ENCODE measurements at places on chromosomes 5 and 9.

DNA sequence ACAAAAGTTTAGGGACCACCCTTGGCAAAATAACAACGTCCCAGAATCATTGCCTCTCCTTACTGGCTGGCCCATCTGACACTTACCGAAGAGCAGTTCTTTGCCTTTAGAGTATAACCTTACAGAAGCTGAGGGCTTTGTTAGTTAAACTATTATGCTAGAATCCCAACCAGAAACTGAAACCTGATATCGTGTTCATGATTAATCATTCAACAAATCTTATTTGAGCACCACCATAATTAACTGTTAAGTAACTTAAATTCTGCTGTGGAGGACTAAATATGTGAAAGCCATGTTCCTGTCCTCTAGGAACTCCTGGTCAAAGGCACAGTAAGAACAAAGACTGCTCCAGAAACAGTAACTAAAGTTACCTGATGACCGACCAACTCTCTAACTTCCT, 104.9 kb downstream of the ARL15 start:
- no peak for DNase-seq

- no peak for DNase-seq
Measured at GRCh38 chr5:56317923-56318561, 84.9 kb upstream of the ANKRD55 start.

DNA sequence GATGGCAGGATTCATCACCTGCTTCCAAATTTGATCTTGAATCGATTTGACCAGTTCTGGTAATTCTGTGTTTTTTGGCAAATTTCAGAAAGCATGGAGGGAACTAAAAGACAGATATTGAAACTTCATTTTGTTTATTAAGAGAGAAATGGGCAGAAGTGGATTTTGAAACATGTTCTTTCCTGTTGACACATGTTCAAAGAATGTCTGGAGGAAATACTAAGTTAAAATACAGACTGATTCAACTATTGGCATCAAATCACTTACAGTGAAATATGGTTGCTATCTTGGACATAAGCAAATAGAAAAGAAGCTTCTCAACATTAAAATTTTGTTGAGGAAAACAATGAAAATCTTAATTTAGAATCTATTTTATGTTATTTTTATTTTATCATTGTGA, 19.3 kb upstream of the GZMK start:
- no peak for DNase-seq

- DNase-seq, result peak; percentile 33
Measured at GRCh38 chr9:19379697-19380046, 364 bp downstream of the RPS6 start.

- no peak for DNase-seq
Measured at GRCh38 chr9:114308361-114308950, 14.4 kb upstream of the ORM1 start.

DNA sequence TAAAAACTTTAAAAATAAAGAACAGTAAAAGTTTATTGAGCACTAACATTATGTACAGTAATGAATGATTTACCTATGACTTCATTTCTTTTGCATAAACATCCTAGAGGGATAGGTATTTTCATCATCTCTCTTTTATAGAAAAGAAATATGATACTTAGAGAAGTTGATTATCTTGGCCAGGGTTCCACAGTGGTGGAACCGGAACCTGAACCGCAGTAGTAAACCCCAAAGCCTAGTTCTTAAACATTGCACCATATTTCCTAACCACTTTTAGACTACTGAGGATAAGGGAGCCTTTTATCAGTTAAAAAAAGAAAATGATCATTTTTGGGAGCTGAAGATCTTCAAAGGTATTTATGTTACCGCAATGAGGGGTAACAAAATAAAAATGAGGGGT, 205.7 kb upstream of the SGCD start:
- DNase-seq, result no peak

- no peak for DNase-seq
Measured at GRCh38 chr9:14212077-14212476, 101.9 kb downstream of the NFIB start.

- DNase-seq, result peak; percentile 75
Measured at GRCh38 chr5:1380011-1380817, 35.3 kb upstream of the CLPTM1L start.

GRCh38 chr5:87147441-87147840, 120.2 kb upstream of the RASA1 start:
- DNase-seq, result no peak

DNA sequence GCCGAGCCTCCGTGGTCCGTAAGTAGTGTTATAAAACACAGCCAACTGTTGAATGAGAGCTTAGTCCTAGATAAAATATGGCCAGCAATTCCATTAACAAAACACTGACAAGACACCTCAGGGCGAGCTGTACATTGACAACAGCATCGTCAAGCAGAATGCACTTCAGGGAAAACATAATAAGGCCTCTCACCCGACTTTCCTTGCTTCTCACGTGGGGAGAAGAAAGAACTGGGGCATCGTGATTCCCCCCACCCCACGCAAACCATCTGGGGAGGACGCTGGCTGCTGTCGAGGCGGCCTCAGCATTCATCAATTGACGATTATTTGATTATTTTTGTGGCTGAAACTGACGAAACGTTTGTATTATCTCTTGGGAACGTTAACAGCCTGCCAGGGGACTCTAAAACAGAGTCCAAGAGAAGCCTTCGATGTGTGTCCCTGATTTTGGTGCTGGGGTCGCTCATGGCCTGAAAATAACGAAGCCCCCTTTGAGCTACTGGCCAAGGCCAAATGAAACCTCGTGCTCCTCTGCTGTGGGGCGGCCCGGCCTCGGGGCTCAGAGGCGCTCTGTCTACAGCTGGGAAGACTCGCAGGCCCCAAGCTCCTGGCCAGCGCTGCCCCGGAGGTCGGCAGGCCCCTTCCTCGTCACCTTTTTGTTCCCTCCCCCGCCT, 464 bp downstream of the GDF9 start:
- no peak for DNase-seq

DNA sequence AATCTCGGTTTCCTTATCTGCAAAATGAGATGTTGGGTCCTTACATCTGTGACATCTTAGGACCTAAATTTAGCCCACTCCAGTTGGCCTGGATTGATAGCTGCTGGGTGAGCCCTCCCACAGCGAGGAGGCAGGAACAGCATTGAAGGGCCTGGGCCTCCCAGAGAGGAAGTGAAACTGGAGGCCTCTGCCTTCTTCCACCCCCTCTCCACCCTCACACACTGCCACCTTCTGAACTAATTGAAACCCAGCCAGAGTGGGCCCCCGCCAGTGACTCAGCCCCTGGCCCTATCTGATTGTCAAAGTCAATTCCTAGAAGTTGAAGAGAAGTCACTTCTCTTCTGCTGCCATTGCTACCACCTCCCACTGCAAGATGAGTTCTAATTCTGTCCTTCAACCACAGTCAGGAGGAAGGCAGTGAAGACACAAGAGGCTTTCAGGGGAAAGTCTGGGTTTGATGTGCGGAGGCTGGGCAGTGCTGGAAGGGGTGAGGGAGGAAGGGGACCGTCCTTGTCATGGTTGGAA, 55.2 kb upstream of the NEK6 start:
- no peak for DNase-seq

- no peak for DNase-seq
Measured at GRCh38 chr5:40204144-40204543, 475.6 kb upstream of the PTGER4 start.

GRCh38 chr9:124771867-124772679, 962 bp upstream of the NR6A1 start:
- DNase-seq, result peak; percentile 41

DNA sequence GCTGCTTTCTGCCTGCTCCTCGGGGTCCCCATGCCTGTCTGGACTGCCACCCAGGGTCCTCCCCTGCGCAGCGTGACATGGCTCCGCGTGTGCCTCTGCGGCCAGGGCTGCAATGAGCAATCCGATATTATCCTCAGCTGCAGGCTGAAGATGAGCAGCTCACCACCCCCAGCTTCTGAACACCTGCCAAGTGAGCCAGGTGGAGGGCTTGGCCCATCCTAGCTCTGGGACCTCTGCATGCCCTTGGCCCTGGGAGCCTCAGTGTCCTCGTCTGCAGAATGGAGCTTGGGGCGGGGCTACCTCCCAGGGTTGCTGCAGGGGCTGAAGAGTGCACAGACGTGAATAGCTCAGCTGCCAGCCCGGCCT, 4.1 kb upstream of the MYMK start:
- no peak for DNase-seq

- DNase-seq, result peak; percentile 84
Measured at GRCh38 chr9:27247756-27248155, 49.2 kb downstream of the EQTN start.

DNA sequence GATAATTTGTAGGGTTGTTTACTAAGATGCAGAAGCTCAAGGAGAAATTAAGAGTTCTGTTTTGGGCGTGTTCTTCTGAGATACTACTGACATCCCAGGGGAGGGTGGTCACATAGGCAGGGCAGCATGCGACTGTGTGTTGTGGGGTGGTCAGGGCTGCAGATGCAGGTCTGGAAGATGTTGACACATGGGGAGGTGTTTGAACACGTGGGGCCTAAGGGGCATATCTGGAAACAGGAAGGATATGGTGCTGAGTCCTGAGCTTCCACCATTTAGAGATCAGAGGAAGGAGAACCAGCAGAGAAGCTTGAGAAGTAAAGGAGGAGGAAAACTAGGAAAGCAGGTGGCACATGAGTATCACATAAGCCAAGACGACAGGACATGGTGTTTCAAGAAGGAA, 228.2 kb downstream of the ADGRV1 start:
- no peak for DNase-seq

- no peak for DNase-seq
Measured at GRCh38 chr9:98698856-98699255, 9.9 kb downstream of the GABBR2 start.

DNA sequence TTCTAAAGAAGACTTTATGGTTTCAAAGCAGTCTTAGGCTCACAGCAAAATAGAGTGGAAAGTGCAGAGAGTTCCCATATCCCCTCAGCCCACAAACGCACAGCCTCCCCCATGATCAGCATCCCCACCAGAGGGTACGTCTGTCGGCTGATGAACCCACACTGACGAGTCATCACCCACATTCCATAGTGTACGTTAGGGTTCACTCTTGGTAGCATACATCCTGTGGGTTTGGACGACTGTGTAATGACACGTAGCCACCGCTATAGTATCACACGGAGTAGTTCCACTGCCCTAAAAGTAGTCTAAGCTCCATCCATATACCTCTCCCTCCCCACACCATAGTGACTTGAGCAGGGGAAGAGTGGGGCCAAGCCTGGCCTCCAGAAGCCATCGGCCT, 135.7 kb upstream of the PHYKPL start:
- no peak for DNase-seq

DNA sequence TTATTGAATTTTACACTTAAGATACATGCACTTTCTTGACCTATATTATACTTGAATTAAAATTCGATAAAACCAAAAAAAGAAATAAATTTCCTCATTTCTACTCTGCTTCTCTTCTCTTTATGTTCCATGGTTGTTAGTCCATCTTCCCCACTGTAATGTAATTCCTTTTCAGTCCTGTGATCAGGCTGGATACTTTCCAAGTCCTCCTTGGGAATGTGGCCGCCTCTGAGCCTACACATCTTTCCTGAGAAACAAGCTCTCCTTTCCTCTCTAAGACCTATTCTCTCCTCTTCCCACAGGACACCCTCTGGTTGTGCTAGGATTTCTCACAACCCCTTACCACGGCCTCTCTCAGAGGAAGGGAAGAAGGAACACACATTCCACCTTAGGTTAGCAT, 285.1 kb downstream of the DNAH5 start:
- DNase-seq, result no peak

DNA sequence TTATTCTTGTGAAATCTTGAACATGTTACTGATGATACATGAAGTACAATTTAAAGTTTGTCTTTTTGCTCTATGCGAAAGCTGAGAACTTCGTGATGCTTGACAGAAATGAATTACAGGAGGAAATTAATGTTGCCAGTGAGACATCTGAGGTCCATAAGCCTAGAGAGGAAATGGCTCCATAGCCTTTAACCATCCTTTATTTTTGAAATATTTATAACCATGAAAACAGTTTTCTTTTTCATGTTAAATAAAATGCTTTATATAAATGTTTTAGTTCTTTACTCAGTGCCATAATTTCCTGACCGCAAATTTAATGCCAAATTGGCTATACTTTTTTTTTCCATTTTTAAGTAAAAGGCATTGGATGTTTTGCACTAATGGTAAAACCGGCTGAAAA, 29.1 kb downstream of the F2RL2 start:
- no peak for DNase-seq

- DNase-seq, result no peak
Measured at GRCh38 chr9:87381050-87381711, 116.5 kb upstream of the DAPK1 start.

DNA sequence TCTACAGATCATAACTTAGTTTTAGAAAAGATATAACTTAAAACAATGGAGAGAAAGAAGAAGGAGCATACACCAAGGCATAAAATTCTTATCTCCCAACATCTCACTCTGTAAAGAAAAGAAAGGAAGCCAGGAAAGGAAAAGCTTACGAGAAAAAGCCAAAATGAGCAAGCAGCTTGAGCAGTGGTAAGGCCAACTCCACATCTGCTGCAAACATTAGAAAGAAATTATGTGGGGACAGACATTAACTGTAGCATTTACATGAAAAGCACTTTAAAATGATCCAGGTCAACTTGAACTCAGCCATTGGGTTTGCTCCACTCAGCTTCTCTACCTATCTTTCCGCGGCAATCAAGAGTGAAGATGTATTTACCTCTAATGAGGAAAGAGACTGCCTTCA, 176.9 kb downstream of the BNC2 start:
- no peak for DNase-seq

DNA sequence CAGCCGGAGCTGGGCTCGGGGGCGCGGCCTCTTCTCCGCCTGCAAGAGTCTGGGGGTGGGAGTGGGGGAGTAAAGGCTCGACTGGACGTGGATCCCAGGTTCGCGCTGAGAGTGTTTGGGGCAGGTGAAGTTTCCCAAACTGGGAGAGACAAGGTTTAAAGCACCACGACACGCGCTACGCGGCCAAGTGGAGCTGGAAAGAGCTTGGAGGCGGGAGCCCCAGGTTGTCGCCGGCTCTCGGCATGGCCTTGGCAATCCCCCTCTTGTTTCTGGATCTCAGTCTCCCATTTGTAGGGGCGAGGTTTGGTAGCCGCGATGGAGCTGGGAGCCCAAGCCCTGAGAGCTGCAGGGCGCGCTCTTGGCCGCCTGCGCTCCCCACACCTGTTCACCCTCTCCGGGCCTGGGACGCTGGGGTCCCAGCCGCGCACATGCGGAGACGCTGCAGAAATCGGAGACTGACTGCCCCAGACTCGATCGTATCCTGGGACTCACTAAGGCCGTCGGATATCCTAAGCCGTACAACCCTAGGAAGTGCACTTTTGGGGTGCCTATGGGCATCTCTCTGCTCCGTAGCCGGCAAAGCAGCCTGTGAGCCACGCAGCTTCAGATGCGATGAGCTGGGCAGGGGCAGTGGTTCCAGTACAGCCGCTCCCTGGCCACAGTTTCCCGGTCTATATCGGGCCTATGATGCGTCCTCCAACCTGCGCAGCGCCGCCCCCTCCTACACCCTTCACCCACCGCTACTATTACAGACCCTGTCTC, 937 bp downstream of the TMOD1 start:
- DNase-seq, result no peak

GRCh38 chr5:39515881-39516280, 91.1 kb upstream of the DAB2 start:
- no peak for DNase-seq

Data from NCI-H526 (cell line).